AG04450 (cell line): ENCODE measurements at places on chromosomes 11 and 22.

DNA sequence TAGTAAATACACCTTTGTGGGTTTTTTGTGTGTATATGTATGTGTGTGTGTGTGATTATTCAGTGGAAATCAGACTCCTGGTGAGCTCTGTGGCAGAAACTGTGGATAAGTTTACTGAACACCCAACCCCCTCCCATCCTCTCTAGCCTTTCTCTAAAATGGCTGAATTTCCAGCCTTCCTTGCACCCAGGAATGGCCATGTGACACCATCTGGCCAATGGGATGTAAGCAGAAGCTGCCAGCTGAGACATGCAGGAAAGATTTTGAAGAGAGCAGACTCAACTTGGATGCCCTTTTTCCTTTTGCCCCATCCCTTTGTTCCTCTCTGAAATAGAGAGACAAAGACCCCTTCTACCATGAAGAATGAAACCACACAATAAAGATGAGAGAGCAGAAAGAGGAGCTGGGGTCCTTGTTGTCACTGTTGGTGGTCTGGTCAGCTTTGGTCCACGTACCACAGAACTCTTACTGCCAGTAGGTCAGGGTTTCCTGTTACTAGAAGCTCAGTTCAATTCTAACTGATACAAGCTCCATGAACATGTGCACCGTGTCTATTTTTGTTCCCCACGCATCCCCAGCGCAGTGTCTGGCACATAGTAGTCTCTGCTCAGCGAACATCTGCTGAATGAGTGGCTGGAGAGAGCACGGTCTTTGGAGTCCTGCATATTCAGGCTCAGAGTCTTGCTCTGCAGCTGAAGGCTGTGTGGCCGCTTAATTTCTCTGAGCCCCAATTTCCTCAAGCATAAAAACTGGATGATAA is 57.5 kb downstream of the SEZ6L start:
- no peak for DNase-seq

DNA sequence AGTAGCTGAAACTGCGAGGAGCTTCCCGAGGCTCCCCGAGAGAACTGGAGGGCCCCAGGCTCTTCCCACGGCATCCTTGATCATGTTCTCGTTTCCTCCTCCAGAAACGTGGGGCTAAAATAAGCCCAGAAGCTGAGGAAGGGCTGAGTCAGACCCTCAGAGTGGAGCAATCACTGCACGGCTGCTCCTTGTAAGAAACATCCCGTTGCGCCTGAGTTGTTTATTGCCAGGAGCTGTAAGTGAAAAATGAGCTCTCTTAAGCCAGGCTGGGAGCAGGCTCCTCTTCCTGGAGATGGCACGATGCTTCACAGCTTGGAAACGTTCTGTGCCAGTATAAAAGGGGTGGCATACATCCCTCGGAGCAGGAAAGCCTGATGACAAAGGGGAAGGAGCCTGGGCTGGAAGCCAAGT is 47.3 kb upstream of the SYN3 start:
- no peak for DNase-seq

DNA sequence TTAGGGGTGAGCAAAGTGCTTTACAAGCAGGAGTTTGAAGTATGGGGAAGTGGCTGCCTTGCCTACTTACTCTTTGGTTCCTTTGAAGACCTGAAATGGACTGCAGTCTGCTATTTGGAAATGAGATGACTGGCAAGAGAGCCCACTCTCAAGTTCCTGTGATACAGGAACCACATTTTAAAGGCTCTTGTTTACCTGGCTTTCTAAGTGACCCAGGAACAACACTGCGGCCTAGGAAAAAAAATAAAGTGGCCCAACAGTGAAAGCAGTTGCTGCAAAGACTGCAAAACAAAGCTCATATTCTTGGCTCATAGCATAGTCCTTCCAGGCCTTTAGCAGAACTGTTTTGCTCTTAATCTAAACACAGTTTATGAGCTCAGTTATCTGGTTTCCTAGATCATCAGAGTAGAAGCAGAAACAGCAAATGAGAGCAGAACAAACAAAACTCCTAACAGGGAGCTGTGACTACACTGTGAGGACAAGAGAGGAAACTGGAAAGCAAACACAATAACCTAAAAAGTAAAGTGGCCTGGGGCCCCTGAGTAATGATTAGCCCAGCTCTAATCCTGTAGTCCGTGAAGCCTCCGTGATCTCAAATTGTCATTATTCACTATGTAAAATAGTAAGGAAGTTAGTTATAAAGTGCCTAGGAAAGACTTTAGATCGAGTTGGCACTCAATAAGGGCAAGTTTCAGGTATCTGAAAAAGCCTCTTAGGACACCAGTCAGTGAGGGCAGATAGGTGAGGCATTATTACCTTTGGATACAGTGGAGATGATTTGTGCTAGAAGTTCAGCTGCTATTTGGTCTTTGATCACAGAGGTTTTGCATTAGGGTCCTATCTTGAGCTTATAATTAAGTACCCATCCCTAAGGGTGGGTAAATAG is 11.5 kb downstream of the CCDC117 start:
- peak; percentile 15 for DNase-seq

GRCh38 chr22:20654343-20655208 is 119.3 kb upstream of the SERPIND1 start:
- DNase-seq = no peak

DNA sequence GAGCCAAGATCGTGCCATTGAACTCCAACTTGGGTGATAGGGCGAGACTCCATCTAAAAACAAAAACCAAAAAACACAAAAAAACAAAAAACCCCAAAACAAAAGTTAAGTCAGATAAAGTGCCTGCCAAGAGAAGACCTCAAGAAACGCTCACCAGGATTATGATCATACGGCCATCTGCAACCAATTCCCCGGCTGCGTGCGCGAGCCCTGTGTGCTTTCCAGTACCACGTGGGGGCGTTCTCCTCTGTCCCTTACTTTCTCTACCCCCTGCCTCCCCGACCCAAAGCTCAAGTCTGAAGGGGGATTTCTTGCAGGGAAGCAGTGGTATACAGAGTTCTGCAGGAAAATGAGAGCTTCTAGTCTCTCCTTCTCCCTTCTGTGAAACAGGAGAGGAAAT is 10.5 kb upstream of the RPS19BP1 start:
- DNase-seq = no peak
